ENCODE measurements at places on chromosomes 6 and 20.

- DNase-seq = peak; percentile 50
These were observed 9.1 kb upstream of the FOXP4 start for GRCh38 chr6:41536795-41537758.

- no peak for DNase-seq
These were observed 27.9 kb downstream of the BLTP3A start for GRCh38 chr6:34819571-34820480.

- no peak for DNase-seq
These were observed 40.6 kb upstream of the NFATC2 start for GRCh38 chr20:51583073-51583472.

GRCh38 chr6:151330130-151330696, 61.1 kb downstream of the ZBTB2 start:
- DNase-seq = no peak

- peak; percentile 6 for DNase-seq
These were observed 28.2 kb downstream of the TBC1D32 start for GRCh38 chr6:121305957-121306607.

- DNase-seq = no peak
These were observed 571 bp upstream of the PRPF6 start for GRCh38 chr20:63980317-63980805.

DNA sequence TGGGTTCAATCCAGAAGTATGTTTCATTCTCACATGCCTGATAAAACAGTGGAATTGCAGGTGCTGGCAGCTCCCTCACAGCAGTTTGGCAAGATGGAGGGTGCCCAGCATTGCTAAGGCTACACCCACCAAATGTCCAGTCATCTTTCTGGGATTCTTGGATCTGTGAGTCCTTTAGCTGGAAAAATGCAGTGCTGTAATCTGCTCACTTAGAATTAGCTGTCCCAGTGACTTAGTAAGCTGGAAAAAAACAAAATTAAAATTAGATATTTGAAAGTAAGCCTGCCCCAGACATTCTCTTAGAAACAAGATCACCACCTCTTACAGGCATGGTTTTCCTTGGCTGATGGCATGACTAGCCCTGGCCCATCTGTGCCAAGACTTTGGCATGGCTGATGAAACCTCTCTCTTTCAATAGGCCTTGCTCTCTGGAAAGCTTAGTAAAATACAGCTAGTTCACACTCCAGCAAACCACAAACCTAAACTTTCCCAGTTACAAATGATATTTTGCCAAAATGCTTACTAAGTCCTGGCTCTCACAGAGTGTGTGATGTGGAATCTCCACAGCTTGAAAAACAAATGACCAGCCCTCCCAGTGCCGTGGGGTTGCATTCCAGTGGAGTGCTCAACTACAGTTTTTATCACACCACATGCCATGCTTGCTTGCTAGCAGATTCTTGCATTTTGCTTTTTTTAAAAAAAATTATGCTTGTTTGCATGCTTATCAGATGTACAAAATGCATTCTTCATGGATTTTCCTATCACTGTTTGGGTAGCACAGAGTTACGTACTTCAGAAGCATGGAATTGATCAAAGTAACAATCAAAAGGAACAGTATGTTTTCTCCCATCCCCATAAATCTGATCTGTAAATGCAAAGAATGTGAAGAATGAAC, 261.5 kb downstream of the EYA4 start:
- no peak for DNase-seq

DNA sequence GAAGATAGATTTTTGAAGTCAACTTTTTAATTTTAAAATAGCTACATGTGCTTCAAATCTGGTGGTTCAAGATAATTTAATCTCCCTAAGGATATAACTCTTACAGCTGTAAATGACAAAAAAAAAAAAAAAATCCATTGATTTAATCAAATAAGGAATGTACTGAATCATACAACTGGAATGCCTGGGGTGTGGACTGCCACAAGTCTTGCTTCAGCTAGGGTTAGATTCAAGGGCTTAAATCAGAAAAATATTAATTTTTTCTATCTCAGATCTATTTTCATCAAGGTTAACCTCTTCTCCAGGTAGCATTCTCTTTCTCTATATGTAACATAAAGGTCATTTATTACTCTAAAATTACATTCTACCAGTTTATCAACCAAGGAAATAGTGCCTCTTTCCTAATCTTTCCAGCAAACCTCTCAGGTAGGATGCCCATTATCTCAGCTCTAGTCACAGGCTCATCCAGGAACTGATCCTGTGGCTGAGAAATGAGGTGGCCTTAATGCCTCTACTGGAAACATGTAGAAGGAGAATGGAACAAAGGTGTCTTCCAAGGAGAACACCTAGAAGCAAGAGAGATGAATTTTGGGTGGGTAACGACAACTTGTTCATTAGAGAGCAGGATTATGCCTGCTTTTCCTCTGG, 466.9 kb downstream of the CBLN4 start:
- DNase-seq = no peak

GRCh38 chr6:72390548-72390947, 231.3 kb upstream of the KCNQ5 start:
- DNase-seq = no peak

GRCh38 chr6:130674604-130675003, 152.6 kb upstream of the SMLR1 start:
- no peak for DNase-seq

DNA sequence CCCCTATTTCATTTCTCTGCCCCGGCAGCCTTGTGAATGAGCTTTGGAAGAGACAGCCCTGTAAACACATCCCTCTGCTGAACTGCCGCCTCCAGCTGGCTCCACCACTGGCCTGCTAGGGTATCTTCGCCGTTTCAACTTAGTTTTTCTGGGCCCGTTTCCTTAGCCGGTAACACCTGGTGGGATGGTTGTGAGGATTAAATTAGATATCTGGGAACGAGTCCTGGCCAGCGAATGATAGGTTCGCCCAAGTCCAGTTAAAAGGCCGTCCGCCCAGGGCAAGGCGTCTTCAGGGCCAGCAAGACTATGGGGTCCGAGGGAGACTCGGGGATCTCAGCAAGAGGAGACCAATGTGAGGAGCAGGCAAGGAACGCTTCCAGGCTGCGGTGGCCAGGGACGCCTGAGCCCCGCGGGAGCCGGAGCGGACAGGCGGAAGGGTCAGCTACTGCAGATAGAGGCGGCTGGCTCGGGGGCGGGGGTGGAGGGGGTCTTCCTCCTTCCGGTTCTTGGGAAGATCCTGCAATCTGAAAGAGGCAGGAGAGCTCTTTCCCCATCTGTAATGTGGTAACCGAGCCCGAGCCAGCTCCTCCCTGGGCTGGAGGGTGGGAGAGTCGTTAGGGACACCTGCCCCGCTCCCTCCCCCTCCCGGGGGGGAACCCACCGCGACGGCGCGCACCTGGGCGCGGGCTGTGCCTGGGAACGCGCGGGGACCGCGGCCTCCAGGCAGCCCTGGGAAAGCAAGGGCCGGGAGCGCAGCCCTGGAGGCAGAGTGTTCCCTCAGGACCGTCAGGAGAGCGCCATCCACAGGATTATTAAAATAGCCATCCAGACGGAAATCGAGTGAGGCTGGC, 4.5 kb upstream of the PTCRA start:
- DNase-seq = no peak

DNA sequence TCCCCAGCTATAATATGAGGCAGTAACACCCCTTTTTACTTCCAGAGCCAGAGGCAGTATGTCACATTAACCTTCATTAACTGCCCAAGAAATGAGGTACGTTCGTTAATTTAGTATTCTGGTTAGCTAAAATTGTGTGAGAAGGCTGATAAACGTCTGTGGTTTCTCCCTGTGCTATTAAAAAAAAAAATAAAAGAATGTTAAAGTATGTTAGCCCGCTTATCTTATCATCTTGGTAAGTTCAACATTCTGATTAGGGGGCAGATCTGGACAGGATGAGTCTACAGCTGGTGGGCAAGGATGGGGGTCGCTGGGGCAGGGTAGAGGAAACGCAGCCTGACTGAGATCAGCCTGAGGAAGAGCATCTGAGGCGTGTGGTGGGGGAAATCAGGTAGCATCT, 154.0 kb downstream of the PRL start:
- DNase-seq = no peak

DNA sequence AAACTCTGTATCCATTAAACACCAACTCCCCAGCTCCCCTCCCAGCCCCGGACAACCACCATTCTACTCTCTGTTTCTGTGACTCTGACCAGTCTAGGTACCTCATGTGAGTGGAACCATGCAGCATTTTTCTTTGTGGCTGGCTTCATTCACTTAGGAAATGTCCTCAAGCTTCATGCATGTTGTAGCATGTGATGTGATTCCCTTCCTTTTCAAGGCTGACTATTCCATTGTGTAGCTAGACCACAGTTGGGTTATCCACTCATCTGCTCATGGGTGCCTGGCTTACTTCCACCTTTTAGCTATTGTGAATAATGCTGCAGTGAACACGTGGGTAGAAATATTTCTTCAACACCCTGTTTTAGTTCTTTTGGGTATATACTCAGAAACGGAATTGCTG, 8.8 kb upstream of the BPHL start:
- no peak for DNase-seq

- DNase-seq = no peak
These were observed 23.7 kb upstream of the TRPC4AP start for GRCh38 chr20:35116258-35116657.

DNA sequence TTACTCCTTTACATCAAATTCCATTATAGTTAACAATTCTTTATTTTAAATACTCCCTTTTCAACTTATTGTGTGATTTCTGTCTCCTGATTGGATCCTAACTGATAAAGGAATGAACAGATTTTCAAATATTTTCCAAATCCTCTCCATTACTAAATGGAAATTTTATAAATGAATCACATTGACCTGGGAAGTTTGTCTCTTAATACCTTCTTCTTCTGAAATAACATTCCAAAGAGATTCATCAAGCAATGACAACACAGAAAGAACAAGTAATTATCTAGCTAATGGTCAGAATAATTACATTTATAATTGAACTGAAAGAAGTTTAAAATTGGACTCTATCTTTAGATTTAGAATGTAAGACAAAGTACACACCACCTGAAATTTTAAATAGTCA, 515.4 kb upstream of the PTCHD4 start:
- no peak for DNase-seq

GRCh38 chr6:166584155-166584554, 2.3 kb downstream of the RAMACL start:
- DNase-seq = peak; percentile 30

DNA sequence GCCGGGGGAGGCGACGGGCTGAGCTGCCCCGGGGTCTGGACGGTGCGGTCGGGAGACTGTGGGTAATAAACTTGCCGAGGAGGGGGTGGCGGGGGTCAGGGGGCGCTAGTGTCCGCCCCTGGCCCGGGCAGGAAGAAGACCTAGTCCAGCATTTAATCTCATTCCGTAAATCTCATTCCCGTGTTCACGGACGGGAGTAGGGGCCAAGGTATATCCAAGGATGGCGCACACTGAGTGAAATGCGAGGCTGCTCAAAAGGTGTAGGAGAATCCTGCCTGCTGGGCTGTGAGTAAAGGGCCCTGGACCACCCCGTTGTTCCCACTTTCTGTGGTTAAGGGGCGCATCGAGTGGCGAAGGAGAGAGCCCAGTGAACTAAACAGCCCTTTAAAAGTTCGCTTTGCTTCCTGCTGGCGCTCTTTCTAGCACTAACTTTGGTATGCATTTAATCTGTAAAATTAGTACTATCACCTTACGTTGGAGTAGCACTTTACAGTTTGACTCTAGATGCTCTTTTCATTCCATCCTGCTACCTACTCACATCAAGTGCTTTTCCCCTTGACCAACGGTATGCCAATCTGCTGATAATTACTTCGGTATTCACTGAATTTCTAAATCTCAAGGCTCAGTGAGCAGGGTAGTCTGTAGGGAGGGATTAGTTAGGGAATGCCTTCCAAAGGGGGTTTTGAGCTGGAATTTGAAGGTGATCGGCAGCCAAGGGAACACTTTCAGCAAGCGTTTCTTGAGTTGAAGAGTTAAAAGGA, 730 bp downstream of the PARD6B start:
- no peak for DNase-seq

GRCh38 chr6:29685718-29686326, 4.9 kb upstream of the ZFP57 start:
- DNase-seq = no peak

DNA sequence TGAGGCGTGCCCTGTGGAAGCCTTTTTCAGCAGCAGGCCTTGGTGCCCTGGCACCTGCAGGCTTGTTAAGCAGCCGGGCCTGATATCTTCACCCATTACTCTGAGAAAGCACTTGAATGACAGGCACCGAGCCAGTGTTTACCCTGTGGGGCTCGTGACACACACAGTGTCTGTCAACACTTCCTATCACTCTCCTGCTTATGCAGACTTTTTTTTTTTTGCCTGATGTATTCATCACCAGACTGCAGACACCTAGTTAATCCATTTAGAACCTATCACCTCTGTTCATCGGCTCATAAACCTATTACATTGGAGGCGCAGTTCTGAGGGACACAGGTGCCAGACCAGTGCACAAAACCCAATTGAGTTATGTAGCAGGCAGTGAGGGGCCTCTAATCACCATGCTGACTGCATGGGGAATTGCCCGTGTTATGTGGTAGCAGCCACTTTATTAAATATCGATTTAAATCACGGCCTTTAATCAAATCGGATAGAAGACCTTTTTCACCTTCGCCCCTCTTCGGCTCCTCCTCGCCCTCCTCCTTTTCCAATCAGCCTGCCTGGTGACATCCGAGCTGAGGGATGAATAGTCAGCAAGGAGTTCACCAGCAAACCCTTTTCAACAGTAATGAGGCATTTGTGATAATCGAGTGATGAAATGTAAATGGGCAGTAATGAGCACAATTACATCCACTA, 962.9 kb upstream of the SLC35B3 start:
- DNase-seq = no peak

GRCh38 chr20:49395183-49395582, 87.3 kb downstream of the KCNB1 start:
- no peak for DNase-seq

- DNase-seq = no peak
These were observed 117.6 kb upstream of the PHACTR1 start for GRCh38 chr6:12598919-12599318.

GRCh38 chr20:47154089-47154488, 202.4 kb downstream of the ZMYND8 start:
- DNase-seq = no peak

DNA sequence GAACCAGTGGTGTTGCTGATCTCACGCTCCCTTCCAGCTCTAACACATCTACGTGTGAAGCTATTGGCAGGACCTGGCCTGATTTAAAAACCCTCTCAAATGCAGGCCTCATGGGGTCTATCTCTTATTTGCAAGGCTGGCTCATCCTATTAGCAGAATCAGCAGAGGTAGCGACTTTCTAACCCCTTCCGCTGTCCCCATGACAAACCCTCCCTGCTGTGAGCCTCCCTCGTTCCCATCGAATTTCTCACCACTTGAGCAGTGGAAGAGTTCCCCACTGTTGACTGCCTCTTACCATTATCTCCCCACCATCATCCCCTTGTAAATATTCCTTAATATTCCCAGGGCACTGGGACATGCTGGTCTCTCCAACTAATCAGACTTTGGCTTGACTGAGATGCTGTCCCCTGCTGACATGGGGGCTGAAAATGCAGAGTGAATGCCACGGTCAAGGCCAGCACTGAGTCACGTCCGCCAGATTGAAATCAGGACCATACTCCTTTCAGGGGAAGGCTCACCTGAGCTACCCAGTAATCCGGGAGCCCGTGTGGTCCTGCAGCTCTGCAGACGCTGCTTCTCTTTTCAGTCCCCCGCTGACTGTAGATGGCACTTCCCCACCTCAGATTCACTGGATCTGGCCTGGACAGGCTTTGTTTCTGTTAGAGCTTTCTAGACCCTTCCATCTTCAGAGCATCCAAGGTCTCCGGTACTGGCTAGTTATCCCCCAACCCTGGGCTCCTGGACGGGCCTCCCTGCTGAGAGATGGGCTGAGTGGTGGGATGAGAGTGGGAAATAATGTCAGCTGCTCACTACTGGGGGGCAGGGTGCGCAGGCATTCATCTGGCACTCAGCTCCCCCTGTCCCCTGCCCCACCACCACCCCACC, 23.1 kb downstream of the AAR2 start:
- no peak for DNase-seq

- peak; percentile 54 for DNase-seq
These were observed 14.2 kb downstream of the PAX1 start for GRCh38 chr20:21719592-21720214.
